ENCODE measurements at places on chromosomes 2 and 18.
A peak's percentile ranks its signal among the peaks of the same experiment; 100 is the strongest.

- DNase-seq: no peak
These were observed 241.1 kb downstream of the BCL2 start for GRCh38 chr18:63078471-63078870.

DNA sequence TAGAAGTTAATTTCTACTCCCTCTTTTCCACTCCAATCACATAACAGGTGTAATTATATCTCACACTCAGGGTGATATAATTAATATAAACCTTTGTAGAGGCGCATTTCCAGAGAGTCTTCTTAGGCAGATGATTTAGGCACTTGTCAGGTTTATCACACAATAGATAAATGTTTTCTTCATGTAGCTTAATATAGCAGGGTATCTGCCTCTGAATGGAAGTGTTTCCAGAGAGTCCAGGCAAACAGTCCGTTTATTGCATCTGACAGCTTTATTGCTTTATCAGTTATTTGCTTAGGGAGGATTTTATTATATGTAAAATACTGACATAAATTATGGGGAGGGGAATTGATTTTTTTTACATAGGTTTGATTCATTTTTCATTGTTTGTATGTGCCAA lies 766.3 kb downstream of the SLC4A3 start:
- no peak for DNase-seq

DNA sequence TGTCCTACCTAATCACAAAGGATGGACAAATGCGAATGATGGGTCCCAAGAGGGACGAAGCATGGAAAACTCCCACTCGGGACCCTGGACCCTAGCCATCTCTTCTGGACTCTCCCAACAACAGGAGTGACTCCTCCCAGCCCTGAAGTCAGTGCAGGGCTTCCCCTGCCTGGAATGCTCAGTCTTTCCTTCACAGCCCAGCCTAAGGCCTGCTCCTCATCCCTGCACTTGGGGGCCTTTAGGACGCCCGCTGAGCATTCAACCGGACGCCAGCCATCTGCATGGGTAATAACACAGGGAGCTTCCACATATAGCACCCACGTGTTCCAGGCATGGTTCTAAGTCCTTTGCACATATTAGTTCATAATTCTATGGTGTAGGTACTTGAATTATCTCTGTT lies 237.5 kb downstream of the KLHL29 start:
- DNase-seq: no peak

DNA sequence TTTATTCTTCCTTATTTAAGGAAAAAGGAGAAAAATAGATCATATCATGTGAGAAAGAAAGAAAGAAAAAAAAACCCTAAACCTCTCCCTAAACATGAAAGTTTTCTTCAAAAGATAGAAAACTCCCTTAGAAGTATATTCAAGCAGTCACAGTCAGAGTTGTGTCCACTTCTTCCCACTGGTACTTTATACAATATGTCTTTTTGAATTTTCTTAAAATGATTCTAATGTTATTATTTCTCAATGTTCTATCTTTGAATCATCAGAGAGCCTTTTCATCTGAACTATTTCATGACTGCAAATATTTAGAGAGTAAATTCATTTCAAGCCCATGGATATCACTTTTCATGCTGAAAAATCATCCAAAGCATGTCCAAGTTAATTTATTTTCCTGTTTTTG lies 205.2 kb upstream of the SPOPL start:
- DNase-seq: no peak

- DNase-seq: peak; percentile 58
These were observed 823 bp downstream of the PARD3B start for GRCh38 chr2:204545861-204546735.

DNA sequence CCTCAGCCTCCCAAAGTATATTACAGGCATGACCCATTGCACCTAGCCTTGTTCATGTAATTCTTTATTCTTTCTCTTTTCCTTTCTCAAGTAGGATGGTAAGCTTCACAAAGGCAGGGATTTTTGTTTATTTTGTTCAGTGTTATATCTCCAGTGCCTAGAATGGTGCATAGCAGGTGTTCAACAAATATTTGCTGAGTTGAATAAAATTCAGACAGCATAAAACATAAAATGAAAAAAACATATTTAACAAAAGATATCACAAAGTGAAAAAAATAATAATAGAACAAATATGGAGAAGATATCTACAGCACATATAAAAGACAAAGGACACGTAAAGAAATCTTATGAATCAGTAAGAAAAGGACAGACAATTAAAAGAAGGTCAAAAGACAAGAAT lies 8.8 kb downstream of the PREPL start:
- DNase-seq: no peak

- DNase-seq: no peak
These were observed 730.6 kb downstream of the TSN start for GRCh38 chr2:122486086-122486485.

DNA sequence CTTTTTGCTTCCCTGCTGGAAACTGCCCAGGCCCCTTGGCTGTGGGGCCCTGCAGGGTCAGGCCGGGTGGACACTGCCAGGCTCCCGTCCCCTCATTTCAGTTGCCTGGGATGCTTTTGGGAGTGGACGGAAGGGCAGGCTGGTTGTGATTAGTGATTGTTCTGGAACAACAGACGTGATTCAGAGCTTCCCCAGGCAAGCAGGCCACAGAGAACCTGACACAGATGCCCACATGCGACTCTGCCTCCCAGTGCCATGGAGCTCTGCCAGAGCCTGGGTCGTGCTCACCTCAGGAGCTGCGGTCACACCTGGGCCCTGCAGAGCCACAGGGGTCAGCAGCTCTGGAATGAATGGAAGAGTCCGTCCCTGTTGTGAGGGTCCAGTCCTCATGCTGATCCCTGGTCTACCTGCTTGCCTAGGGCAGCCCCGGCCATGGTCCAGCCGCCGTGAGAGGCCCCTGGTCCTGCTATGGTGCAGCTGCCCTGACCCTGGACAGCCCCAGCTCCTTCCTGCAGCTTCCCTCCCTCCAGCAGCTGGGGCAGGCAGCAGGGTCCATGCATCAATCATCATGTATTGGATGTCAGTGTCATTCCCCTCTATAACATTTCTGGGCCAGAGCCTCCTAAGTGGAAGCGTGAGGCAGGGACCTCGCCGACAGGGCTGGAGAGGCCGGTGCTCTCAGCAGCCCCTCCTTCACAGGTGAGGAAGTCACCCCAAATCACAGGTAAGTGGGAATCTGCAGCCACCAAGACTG lies 518.6 kb upstream of the MYT1L start:
- no peak for DNase-seq

GRCh38 chr2:98692090-98693054 lies 38.6 kb downstream of the MGAT4A start:
- DNase-seq: no peak

GRCh38 chr2:39377226-39377939 lies 59.7 kb downstream of the MAP4K3 start:
- DNase-seq: no peak

- no peak for DNase-seq
These were observed 10.3 kb downstream of the ASXL3 start for GRCh38 chr18:33588361-33588760.

GRCh38 chr2:210429403-210430137 lies 47.0 kb downstream of the LANCL1 start:
- DNase-seq: no peak

Data from NCI-H1105 (cell line).